RCC 7860 (cell line): ENCODE measurements at places on chromosomes 3 and 15.

- no peak for DNase-seq
Observed at GRCh38 chr15:90201944-90202375, 830 bp downstream of the SEMA4B start.

DNA sequence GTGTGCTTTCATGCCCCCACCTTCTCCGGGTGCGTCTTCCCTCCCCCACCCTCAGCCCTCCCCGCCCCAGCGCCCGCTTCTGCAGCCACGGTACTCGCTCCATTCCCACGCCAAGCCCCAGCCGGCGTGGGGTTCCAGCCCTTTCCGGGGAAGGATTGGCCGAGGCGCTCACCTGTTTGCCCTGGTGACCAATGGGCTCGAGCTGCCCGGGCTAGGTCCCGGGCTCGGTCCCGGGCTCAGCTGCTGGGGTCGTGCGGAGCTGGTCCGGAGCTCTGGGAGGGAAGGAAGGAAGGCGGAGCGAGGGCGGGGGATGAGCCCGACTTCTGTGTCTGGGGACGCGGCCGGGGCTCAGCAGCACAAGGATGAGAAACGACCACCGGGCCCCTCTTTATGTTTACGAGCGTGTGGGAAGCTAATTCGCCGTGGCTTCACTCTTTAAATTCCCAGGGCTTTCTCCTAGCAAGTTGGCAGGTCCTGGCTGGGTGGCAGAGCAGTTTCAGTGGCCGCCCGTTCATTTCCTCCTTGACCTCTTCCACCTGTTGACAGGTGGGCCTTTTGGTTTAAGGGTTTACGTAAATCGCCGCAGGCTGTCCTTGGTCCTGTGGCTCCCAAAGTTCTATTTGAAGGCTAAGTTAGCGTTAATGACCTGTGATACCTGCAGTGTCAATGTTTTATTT is at the start of gene IGSF10:
Gene IGSF10, minus strand, starts transcription at position 288 of the 677 bp plus-strand sequence. CDS start 2,352 bp downstream, outside the sequence.
- no peak for DNase-seq

DNA sequence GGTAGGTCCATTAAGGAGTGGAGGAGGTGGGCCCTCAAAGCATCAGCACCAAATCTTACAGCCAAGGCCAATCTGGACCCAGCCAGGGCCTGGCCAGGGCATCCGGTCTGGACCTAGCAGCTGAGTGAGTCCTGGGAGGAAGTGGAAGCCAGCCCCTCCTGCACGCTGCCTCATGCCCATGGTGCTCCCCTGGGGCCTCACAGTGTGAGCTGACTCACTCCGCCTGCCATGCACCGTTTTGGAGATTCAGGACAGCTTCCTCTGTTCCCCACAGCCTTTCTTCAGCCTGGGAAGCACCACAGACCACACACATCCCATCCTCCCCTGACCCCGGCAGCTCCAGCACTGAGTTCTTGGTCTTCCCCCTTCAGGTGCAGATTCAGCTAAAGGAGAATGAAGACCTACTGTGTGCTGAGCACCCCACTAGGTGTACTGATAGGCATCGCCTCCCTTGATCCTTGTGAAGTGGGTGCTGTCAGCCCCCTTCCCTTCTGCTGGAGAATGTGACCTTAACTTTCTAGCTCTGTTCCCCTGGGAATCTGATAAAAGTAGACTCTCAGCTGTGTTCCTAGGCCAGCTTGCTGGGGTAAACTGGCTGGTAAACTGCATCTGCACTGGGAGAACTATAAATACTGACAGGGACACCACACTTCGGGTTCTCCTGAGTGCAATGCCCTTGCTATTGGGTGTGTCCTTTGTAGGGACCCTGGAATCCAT is 36.8 kb upstream of the SEC13 start:
- DNase-seq, result peak; percentile 44

- DNase-seq, result no peak
Observed at GRCh38 chr3:8899876-8900460, 63.3 kb downstream of the RAD18 start.

DNA sequence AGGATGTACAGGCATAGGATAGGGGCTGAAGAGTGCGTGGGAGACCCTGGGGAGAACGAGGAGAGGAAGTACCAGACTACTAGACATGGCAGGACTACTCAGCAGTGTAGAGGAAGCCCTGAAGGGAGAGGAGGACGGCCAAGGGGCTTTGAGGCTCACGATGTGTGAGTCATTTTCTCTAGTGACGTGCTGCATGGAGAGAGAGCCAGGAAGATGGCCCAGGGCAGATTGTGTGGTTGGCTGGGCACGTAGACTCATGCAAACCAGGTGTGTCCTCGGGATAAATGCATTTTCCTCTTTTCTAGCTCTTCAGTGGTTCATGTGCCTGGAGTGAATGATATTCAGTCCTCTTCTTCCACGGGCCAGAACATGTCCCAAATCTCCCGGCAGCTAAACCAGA is 115.0 kb upstream of the ABHD17C start:
- DNase-seq, result peak; percentile 38

GRCh38 chr3:159828542-159828943 is 160.1 kb upstream of the IL12A start:
- peak; percentile 40 for DNase-seq

DNA sequence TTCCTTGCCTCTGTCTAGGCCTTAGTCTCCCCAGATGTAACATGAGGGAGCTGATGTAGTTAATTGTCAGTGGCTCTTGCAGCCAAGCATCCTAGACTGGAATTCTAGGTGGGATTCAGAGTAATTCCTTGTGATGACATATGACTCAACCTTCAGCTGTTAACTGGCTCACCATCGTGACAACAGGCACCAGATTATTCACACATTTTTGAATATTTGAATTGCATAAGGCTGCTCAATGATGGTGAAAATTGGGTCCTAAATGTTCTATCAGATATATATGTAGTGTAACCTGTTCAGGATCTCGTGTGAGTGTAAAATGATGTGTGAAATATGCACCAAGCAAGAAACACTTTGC is 405.1 kb downstream of the LPP start:
- peak; percentile 41 for DNase-seq

- no peak for DNase-seq
Observed at GRCh38 chr3:120272286-120272685, 12.7 kb downstream of the GPR156 start.

DNA sequence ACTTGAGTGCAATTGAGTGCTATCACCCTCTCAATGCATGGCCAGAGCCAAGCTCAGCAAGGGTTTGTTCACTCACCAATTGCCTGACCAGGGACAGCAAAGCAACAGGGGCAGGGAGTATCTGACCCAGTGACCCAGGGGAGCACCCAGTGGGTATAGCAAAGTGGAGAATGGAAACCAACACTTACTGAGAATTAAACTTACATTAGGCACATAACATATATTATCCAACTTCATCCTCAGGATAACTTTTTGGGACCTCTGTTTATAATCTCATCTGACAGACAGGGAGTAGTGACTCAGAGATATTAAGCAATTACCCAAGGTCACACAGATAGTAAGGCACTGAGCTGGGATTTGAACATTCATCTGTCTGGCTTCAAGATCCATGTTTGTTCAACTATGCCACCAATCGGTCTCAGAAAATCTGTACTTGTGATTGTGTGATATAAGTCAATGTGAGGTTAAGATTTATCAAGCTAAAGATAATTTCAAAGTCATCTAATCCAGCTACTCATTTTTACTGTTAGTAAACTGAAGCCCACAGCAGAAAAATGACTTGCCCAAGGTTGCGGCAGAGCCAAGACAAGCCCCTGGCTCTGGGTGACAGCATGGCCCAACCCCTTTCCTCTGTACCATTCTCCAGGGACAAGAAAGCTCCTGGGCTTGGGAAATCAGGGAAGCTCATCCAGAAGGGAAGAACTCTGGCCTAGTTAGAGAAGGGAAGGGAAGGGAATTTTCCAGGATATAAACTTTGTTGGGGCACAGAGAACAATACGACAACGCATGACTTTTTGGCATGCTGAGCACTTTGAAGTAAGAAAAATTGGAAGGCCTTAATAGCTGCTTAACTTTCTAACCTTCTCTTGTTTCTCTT is 138.0 kb upstream of the SMAD3 start:
- DNase-seq, result no peak

GRCh38 chr15:67177752-67178151 is 76.7 kb downstream of the AAGAB start:
- DNase-seq, result no peak

DNA sequence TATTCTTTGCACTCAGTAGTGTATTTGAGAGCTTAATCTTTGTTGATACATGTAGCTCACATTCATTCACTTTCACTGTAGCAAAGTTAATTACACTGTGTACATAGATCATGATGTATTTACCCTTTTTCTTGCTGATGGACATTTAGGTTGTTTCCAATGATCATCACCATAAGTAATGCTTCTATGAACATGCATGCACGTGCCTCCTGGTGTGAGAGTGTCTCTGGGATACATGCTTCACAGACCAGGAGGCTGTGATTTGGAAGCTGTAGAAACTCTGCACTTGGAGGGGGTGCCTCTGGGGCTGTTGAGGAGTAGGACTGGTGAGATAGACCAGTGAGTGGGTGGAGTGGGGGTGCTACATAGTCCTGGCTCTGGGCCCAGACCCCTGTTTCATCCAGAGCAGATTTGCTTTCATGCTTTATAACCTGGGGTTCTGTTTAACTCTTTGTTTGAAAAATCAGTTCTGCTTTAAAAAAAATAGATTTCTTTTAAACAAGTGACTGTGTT is 18.2 kb upstream of the SMAD3 start:
- no peak for DNase-seq

- no peak for DNase-seq
Observed at GRCh38 chr3:160379628-160380214, 19.3 kb downstream of the IFT80 start.

GRCh38 chr3:58179235-58180098 is 31.3 kb downstream of the DNASE1L3 start:
- DNase-seq, result no peak

GRCh38 chr3:72442759-72443158 is 405.5 kb downstream of the SHQ1 start:
- no peak for DNase-seq

- no peak for DNase-seq
Observed at GRCh38 chr15:31254431-31255175, 72.0 kb upstream of the KLF13 start.

GRCh38 chr15:62709261-62709660 is 333.3 kb upstream of the TPM1 start:
- DNase-seq, result no peak

DNA sequence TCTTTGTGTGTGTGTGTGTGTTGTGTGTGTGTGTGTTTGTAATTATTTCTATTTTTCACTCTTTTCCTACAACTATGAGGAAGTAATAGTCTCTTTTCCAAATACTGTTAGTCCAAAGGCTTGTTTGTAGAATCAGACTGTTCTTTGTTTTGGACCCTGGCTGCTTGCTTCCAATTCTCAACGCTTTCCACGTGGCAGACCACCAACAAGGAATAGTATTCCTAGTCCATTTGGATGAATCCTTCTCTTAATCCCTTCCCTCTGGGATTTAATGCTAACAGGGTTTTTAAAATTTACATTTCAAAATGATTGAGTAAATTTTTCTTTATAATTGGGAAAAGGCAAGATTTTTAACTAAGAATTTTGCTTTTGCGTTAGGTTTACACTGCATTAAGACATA is 62.7 kb downstream of the ADAMTSL3 start:
- DNase-seq, result no peak

GRCh38 chr15:99503411-99503810 is 62.4 kb upstream of the MEF2A start:
- no peak for DNase-seq

DNA sequence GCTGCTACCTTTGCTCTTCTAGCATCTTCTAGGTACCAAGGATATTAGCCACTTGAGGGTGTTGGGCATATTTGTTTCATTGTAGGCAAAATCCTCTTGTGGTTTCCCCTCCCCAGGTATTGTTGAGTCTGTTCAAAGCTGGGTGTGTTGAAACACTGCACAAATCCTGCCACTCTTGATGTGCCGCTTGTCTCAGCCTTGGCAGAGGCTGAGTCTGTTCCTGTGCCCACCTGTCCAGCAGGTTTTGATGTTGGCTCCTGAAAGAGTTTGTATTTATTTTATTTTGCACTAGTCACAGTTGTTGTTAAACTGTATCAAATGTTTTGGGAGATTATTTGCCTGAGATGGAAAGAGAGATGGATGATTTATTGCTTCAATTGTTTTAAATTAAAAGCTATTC is 136.2 kb downstream of the USP13 start:
- DNase-seq, result no peak

GRCh38 chr3:39753391-39753790 is 56.0 kb upstream of the MYRIP start:
- no peak for DNase-seq

- DNase-seq, result no peak
Observed at GRCh38 chr3:141405025-141405424, 36.7 kb downstream of the ZBTB38 start.

- peak; percentile 18 for DNase-seq
Observed at GRCh38 chr15:79724312-79724711, 172.5 kb downstream of the MTHFS start.

- no peak for DNase-seq
Observed at GRCh38 chr15:40096094-40096891, 12.4 kb downstream of the BMF start.

DNA sequence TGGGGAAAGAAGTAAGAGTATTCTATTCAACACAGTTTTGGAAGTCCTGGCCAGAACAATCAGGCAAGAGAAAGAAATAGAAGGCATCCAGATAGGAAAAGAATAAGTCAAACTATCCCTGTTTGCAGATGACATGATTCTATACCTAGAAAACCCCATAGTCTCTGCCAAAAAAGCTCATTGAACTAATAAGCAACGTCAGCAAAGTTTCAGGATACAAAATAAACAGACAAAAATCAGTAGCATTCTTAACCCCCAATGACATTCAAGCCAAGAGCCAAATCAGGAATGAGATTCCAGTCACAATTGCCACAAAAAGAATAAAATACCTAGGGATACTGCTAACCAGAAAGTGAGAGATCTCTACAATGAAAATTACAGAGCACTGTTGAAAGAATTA is 99.4 kb upstream of the MITF start:
- no peak for DNase-seq

DNA sequence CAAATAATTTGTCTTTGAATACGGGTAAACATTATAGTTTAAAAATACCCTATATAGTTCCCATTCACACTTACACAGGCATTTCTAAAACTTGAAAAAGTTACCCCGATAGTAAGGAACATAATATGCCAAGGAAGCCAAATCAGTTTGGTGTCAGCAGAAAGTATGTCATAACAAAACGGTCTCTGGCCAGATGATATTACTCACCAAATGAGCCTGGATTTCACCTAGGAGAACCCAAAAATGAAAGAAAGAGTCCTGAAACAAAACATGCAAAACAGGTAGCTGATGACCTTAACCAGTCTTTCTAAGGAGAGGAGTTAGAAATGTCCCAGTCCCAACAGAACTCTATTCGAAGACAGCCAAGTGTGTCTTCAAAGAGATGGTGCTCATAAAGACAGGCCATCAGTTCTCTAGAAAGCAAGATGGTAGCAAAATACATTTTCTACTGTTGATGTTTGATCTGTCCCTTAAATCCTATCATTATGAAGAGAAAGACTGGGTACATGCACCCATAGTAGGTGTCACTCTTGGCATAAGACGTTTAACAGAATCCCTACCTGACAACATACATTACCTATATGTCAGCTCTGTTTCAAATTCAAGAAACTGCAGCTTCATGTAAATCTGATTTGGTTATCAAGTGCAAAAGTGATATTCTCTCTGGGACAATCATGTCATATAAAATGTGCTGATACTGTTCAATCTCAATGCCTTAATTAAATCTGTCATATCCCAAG is 942.5 kb downstream of the ROBO1 start:
- no peak for DNase-seq
